Breast epithelium (tissue), 4 donors: ENCODE measurements at places on chromosomes 1 and 21.

DNA sequence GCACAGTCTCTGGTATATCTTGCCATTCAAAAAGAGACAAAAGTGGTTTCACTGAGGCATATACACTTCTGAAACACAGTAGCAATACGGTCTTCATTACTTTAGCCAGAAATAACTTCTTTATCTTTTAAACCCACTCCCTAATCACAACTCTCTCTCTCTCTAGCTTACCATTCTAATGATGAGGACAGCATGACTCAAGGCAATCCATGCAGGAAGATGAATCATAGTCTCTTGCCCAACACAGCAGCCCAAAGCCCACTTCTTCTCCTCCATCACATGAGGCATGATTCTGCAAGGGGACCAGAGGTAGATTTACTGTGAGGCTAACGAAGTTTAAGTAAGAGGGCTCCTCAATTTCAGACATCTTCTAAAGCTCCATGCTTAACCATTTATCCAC, 285.0 kb upstream of the NR5A2 start:
- no peak for DNase-seq

DNA sequence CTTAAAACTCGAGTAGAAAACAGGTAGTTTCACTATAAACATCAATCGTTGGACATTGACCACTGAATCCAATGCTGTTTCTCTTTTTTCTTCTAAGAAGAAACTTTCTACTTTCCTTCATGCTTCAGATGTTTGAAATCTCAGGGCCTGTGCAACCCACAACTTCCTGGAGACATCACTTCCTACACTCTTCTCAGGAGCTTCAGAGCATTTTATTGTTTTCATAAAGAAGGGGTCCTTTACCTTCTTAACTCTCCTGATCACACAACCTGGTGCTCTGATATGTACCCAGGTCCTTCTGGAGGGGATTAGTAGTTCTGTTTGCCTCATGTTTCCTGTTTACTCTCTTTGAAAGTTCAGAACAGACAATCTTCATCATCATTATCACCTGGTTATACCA, 113.0 kb upstream of the VAV3 start:
- no peak for DNase-seq

- DNase-seq = no peak
These were observed 15.9 kb downstream of the INKA2 start for GRCh38 chr1:111723091-111723806.

- no peak for DNase-seq
These were observed 41.6 kb upstream of the AGL start for GRCh38 chr1:99808391-99809115.

- no peak for DNase-seq
These were observed 58.1 kb upstream of the ANGPTL1 start for GRCh38 chr1:178928976-178929375.

DNA sequence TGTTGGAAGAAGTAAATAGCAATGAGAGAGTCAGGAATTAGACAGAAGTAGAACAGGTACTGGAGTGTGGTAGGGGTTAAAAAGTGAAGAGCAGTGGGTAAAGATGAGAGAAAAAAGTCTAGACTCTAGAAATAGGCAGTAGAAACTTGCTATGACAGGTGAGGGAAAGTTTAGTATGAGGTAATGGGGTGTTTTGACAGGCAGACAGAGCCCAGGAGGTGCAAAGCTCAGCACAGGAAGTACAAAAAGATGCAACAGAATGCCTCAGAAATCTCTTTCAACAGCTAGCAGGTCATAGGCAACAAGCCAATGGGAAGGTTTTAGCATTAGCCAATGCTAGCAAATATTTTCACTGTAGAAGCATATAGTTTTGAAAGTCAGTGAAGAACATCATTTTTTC, 319.1 kb upstream of the SGIP1 start:
- DNase-seq = no peak
